ENCODE measurements at places on chromosomes 7 and 10. TPM values are rescaled to one million over a fixed set of nuclear protein-coding genes. Genes with fewer than 3 reads are reported as not detected.
A peak's percentile ranks its signal among the peaks of the same experiment; 100 is the strongest.

GRCh38 chr7:75979759-75980429 is 14.5 kb downstream of the TMEM120A start:
- peak overlapping the region; percentile 13 for H3K27ac ChIP-seq
- H3K36me3 ChIP-seq = no peaks in the 10 kb centered on the region
- DNase-seq = peak; percentile 47
- H3K4me3 ChIP-seq = no peak overlapping the region
- peaks cover 30% of the 10 kb centered on the region for H3K4me1 ChIP-seq

DNA sequence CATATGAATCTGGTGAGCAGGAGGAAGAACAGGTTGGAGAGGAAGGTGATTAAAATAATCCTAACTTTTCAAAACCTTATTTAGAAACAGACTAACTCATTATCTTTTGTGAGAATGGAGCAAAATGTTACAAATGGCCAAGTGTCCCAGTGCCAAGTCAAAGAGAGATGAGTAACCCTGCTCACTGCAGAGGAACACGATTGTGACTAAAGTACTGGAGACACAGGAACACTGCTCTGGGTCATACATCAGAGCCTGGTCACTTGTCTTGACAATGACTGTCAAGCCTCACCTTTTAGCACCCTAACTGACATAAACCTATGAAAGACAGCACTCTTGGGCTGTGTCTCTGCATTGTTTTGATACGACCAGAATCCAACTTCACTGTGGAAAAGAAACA is 108.8 kb downstream of the SGMS1 start:
- no peaks in the 10 kb centered on the region for H3K27me3 ChIP-seq
- peaks cover 3% of the 10 kb centered on the region for H3K36me3 ChIP-seq
- no peak overlapping the region for H3K4me3 ChIP-seq

IDI1 gene
- 16.3 TPM for total RNA-seq

DNA sequence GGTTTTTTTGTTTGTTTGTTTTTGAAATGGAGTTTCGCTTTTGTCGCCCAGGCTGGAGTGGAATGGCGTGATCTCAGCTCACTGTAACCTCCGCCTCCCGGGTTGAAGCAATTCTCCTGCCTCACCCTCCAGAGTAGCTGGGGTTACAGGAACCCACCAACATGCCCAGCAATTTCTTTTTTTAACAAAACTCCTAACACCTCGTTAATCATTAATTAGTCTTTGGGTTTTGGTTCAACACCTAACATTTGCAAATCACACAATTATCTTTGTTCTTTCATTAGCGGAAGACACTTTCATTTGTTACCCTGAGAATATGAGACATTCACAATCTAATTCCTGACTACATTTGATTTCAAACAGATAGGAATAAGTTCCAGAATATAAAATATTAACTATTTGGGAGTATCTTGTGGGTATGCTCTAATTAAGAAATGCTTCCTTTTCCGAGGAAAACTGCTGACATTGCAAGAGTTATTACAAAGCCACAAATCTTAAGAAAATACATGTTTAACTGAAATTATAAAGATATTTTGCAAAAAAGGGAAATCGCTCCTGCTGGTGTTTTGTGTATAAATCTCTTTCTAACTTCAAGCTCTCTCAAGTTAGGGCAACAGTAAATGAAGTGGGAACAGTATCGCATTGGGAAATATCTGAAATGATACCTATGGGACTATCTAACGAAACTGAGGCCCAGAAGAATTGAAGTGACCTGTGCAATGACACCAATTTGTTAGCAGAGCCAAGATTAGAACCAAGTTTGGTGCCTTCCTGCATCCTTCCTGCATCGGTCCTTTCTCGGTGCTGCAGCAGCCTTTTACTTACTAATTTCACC is 1.2 kb upstream of the LSM8 start:
- no peaks in the 10 kb centered on the region for H3K36me3 ChIP-seq
- H3K4me3 ChIP-seq = peak overlapping the region; percentile 90
- peaks cover 36% of the 10 kb centered on the region for H3K4me1 ChIP-seq

All from heart right ventricle (tissue), 16 donors.